AG04450 (cell line): ENCODE measurements at places on chromosomes 4 and X. TPM values are rescaled to one million over a fixed set of nuclear protein-coding genes. Genes with fewer than 3 reads are reported as not detected.
A peak's percentile ranks its signal among the peaks of the same experiment; 100 is the strongest.

DNA sequence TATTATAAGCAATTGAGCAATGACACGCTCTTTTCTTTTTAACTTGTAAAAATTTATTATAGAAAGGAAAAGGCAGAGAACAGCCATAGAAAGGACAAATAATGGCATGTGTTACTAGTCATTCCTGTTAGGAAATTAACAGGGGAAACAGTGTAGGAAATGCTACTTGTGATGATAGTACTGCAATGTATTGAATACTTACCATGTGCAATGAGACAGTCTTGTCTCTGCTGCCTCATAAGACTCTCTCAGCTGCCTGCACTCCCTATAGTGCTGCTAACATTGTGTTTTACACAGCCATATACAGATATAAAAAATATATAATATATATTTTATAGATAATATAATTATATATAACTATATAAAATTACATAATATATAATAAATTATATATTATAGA is 62.3 kb upstream of the SHOX start:
- no peak for DNase-seq

DNA sequence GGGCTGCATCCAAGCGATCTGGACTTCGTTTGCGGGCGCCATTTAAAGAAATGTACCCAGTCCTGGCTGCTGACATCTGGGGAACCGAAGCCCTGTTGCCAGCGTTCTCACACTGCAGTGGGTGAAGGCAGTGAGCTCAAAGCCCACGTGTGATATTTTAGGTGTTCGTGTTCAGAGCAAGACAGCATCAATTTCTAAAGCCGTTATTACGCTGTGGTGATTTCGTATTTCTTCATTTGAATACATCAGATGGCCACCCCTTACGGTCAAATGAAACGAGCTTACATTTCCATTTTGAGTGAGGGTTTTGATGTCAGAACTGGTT is 376 bp upstream of the C4orf36 start:
- no peak for DNase-seq

- peak; percentile 72 for DNase-seq
Measured at GRCh38 chrX:12949927-12950656, 24.8 kb upstream of the TMSB4X start.

Gene PPBP
- not detected in 2 replicates for polyA plus RNA-seq

Gene TAPT1
- 8.9 and 11.5 TPM in 2 replicates for polyA plus RNA-seq

GRCh38 chr4:37279894-37280592 is 35.5 kb downstream of the NWD2 start:
- DNase-seq: no peak

DNA sequence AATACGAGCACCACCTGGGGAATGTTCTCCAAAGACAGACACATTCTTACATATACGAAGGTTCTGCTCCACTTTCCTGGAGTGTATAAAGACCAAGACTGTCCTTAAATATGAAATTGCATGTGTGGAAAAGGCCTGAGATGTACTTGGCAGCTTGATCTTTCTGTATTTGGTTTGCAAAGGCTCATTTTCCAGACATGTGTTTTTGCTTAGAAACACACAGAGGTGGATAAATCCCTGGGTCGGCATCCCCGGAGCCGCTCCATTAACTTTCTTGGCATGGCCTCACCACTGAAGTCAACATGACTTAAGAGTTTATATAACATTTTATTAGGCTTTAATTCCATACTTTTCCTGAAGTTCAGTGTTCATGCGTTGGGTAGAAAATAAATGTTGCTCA is 239.4 kb downstream of the LDB2 start:
- DNase-seq: no peak

Gene SSX2B
- polyA plus RNA-seq: not detected in 2 replicates

Gene FGG
- polyA plus RNA-seq: 0.07 TPM in 1 of 2 replicates, not detected in the other

Gene DMRTC1B
- not detected in 2 replicates for polyA plus RNA-seq

DNA sequence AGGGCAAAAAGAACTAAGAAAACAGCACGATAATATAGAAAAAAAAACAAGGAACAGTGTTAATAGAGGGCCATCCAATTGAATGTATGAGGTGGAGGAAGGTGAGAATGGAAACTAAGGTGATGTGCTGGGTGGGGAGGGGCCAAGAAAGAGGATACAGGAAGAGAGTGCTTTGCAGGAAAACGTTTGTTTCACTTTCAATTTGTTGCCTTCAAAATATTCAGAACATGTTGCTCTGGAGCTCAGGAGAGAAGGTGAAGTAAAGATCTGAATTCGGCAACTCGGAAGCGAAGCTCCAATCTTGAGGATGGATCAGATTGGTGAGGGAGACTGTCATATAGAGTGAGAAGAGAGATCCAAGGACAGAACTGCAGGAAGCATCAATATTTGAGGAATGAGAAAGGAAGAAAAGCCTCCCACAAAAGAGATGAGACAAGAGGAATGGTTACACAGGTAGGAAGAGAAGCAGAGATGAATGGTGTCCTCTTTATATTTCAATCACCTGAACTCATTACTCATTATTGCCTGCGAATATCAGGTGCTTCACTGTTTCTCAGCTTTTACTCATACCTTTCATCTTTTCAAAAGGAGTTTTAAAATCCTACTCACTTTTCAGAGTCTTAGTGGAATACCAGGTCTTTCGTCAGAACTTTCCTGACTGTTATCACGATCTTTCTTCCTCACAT is 14.7 kb upstream of the SEC24D start:
- no peak for DNase-seq

DNA sequence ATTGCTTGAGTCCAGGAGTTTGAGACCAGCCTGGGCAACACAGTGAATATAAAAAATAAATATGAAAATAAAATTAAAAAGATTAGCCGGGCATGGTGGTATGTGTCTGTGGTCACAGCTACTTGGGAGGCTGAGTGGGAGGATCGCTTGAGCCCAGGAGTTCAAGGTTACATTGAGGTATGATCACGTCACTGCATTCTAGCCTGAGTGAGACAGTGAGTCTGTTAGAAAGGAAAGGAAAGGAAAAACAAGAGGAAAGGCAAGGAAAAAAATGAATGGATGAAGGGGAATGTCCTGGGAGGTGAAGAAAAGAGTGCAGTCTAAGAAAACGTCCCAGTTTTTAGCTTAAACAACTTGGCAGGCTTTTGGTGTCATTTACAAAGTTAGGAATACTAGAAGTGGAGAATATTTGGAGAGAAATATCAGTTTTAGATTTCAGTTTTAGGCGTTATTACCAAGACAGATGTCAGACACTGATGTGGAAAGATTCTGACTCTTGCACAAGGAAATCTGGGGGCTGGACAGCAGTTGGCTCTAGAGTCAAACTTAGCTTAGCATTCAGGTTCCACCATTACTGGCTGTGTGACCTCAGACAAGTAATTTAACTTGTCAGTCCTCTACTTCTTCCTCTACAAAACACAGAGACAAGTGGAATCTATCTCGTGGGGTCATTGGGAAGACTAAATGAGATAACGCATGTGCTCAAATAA is 139.0 kb downstream of the TSPAN5 start:
- DNase-seq: peak; percentile 20
